ENCODE measurements at places on chromosomes 2 and 18.

DNA sequence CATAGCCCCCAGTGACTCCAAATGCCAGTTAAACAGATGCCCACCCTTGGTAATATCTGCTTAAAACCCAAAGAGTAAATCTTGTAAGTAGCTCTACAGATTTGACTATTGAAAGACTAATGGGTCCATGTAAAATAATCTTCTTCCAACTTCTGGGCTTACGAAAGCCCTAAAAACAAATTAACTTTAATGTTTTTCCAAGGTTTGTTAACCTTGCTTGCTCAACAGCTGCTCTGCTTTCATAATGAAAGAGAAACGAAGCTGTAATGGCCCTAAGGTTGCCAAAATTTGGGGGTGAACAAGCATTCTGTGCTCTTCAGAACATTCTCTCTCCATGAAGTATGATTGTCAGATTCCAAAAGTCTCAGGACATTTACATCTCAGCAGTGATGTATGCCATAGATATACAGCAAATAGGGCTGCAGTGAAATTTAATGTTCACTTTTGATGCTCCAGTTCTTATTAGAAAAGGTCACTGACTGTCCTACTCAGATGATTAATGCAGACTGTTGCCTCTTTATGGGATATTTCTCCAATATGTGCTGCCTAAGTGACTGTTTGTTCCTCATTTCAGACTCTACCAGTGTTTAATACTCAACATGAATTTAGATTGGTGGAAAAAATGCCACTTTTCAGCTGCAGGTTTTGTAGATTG is 436.3 kb upstream of the CHST9 start:
- DNase-seq, result no peak

GRCh38 chr2:61878761-61879160 is 9.7 kb downstream of the CCT4 start:
- DNase-seq, result no peak

DNA sequence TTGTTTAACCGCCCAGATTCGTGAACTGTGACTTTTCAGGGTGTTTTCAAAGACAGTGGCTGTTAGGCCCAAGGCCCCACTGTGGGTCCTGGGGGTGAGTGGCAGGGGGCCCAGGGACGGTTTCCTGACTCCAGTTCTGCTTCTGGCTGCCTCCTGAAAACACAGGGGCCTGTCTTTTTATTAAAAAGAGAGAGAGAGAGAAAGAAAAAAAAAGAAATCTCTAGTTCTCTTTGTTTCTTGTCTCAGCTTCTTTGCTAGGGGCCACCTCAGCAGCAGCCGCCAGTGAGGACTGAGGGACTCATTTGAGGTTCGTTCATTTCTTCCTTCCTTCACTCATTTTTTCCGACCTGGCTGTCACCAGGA is 15.4 kb upstream of the E2F6 start:
- DNase-seq, result no peak

DNA sequence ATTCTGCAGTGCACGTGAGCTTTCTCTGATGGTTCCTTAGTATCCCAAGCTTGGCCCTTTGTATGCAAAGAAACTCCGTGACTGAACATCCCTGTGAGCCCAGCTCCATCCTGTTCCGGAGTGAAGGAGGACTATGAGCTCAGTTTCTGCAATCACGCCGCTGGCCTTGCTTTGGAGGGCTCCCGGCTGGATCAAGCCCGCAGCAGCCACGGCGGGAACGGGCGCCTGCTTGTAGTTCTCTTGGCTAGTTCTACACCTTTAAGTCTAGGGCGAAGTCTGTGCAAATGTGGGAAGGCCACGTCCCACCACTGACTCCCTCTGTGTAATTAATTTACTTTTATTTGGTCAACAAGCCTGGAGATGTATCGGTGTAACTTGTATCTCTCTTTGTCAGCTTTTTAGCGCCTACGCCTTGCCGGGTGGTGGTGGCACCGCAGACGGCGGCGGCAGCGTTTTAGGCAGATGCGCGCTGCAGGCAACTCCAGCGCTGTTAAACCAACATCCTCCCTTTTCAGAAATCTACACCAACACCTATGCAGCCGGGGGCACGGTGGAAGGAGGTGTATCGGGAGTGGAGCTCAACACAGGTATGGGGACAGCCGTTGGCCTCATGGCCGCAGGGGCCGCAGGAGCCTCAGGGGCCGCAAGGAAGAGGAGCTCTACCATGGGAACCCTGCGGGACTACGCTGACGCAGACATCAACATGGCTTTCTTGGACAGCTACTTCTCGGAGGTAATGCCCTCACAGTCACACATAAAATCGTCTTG is 34.3 kb downstream of the DSG4 start:
- DNase-seq, result no peak

DNA sequence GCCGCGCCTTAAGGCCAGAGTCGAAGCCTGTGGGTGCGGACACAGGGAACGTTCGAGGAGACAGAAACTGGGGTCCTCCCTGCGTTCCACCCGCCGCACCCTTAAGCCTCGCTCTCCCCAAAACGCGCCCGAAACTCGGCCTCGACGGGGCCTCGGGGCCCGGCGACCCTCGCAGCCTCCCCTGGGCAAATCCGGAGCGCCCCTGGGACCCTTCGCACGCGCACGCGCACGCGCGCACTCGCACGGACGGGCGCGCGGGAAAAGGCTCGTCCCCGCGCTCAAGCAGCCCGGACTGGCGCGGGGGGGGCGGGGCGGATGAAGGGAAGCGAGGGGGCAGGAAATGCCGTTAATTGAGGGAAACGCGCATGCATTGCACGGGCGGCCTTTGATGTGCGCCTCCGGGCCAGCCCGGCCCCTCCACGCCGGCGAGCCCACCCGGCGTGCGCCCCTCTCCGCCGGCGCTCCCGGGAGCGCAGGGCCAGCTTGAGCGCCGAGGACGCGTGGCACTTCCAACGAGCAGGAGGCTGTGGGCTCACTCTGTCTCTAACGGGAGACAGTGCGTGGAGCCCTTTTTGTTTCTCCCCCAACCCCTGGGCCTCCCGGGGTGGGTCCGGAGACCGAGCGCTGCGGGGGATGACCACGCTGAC is 5.4 kb upstream of the SALL3 start:
- DNase-seq, result no peak

Measured in activated gamma-delta T cell (primary cell).